HEK293T (cell line): ENCODE measurements at places on chromosomes 3 and 15.

DNA sequence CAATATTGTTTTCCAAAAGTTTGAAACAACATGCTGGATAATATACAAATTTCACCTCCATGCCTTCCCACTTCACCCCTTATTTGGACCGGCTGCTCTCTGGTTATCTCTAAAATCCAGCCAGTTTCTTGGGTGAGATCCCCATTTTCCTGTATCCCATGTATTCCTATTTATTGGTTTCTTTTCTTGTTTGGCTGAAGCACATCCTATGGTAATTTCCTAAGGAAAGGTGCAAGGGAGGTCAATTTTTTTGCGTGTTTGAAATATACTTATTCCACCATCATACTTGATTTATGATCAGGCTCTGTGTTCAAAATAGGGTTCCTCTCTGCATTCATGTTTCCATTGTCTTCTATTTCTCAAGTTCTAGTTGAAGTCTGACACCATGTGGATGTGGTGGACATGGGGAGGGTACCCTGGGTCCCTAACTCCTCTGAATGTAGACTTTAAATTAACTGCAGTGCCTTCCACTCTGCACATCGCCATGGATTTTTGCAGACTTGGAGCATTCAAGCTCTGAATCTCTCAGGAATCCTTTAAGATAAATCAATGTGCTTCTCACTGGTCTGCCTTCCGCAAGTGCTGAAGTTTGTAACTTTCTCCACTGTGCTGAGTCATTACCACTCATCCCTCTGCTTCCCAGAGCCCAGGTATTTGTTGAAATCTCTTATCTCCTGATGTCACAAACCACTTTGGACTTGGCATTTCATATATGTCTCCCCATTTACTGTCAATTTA, 52.1 kb upstream of the TLE3 start:
- DNase-seq = no peak

DNA sequence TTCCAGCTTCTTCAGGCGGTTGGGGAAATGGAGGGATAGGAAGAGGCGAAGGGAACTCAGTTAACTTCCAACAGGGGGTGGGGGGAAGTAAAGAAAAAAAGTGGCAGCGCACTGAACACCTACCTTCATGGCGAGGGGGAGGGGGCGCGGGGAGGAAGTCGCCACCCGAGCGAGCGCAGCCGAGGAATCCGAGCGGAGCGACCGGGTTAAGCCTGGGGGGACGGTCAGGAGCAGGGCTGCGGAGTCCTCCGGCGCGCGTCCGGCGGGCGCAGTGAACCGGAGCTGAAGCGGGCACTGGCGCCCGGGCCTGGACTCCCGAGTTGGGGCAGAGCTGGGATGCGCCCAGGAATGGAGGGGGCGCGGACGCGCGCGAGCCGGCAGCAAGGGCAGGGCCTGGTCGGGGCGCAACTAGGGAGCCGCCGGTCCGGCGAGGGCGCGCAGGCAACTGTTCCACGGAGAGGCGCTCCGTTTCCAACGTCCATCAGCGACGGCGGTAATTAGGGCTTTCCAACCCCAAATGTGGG, at the start of gene WNT5A:
TSS of gene WNT5A (minus strand) at position 450 of the 524 bp plus-strand sequence. CDS start at position 129, 321 bp downstream.
- DNase-seq = peak; percentile 45

- DNase-seq = no peak
Observed at GRCh38 chr15:39628144-39628508, 47.2 kb downstream of the THBS1 start.

GRCh38 chr3:10912786-10913185, 79.8 kb upstream of the SLC6A1 start:
- DNase-seq = no peak

DNA sequence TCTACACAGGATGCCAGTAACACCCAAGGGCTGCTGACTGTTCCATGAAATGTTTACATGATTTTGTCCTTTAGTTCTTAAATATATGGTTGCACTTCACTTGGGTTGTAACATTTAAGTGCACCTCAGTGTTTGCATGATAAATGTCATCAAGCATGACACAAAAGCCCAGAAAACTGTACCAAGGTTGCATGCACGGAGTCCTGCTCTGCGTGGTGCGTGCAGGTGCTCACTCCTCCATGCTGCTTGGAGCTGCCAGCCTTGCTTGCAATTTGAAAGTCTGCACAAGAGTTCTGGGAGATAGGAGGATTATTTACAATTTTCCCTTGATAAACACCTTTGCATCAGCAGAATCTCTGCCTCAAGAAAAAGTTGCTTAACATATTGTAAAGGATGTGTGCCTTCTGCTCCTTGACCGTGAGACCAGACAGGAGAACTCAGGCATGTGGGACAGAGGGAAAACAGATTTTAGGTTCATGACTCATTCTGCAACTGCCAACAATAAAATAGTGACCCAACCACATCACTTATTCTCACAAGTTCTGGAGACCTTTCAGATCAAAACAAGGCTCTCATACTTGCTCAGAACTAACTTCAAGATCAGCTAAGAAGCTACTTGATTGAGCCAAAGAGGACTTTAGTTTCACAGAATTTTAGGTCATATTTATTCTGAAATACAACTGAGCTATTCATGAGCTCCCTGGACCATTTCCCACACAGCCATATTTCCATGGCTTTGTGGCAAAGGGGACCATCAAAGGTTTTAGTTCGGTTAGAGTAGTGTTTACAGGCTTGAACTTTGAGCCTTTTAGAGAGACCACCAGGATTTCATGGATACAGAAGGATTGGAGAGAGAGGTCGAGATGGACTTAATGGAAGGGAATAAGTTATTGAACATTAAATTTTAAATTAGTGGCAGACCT, 128.4 kb upstream of the ZBED2 start:
- no peak for DNase-seq

GRCh38 chr3:183149915-183150750, 12.4 kb downstream of the LAMP3 start:
- DNase-seq = no peak

- DNase-seq = no peak
Observed at GRCh38 chr3:186432944-186433732, 71.1 kb upstream of the DGKG start.
